ENCODE measurements at places on chromosomes 2 and 18.

DNA sequence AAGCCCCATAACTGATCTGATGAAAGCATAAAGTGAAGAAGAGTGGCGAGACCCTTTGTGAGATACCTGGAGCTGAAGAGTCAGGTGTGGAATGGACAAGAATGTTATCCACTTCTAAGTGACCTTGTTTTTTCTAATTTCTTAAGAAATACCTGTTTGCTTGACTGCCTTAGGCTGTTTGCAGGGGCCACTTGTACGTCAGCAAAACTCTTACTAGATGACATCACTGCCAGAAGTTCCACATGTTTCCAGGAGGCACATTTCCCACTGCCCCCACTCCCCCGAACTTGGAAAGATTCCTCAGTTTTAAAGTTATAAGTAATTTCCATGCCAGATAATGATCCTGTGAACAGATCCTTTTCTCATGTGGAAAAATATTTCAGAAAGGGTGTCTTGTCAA, 8.0 kb downstream of the EPAS1 start:
- no peak for DNase-seq

- no peak for DNase-seq
Measured at GRCh38 chr2:83665894-83666293, 793.2 kb downstream of the SUCLG1 start.

DNA sequence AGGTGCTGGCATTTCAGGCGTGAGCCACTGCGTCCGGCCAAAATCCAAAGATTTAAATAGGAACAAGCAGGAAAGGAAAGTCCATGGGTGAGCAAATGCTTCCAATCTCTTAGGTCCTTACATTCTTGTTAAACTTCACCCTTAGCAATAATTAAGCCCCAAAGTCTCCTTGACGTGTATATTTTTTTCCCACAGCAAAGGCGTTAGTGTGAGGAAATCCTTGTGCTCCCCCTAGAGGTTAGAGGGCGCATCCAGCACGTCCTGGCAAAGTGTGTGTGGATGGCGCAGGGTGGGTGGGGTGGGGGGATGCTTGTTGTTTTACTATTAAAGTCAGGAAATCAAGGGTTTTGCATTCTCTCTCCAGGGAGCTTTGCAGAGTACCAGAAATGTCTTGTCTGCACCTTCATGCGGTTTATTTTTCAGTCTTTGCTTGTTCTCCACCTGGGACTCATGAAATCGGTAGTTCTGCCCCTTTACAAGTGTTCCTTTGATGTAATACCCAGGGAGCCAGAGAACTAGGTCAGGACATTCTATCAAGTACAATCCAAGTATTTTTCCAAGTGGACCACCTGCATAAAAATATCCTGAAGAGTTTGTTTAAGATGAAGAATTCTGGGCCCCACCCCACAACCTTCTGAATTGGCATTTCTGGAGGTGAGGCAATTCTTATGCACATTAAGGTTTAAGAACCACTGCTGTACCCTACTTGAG, 22.2 kb upstream of the ITSN2 start:
- peak; percentile 74 for DNase-seq

- no peak for DNase-seq
Measured at GRCh38 chr2:43572244-43572643, 23.6 kb downstream of the THADA start.

- no peak for DNase-seq
Measured at GRCh38 chr2:43317680-43318079, 91.3 kb upstream of the ZFP36L2 start.

- no peak for DNase-seq
Measured at GRCh38 chr2:80348953-80349352, 44.4 kb upstream of the LRRTM1 start.

DNA sequence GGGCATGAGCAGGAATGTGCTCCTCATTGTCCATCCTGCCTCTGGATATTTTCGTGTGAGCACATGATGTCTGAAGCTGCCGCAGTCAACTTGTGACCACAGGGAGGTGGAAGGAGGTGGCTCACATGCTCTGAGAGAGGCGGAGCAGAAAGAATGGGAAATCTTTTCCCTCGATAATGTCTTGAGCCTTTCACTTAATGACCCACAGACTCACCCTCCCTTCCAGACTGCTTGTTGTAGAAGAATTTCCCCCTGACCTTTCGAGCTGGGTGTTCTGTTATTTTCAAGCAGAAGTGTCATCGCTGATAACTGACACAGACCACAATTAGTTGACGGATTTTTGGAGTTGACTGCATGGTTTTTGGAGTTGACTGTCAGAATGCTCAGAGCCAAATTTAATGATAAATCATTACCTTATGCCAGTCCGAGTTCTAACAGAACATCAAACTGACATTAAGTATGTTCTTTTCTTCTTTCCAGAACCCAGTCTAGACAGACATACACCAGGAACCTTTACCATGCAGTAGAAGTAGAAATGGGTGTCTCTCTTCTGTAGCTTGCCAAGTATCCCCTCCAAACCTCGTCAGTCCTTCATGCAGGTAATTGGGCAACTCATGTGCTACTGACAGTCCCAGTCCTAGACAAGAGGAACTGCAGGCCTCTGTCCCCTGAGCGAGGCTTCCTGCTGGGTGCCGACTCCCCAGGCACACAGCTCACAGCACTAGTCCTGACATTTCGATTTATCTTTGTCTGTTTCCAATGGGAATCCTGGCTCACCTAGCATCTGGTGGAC, 29.4 kb upstream of the RTTN start:
- peak; percentile 76 for DNase-seq

DNA sequence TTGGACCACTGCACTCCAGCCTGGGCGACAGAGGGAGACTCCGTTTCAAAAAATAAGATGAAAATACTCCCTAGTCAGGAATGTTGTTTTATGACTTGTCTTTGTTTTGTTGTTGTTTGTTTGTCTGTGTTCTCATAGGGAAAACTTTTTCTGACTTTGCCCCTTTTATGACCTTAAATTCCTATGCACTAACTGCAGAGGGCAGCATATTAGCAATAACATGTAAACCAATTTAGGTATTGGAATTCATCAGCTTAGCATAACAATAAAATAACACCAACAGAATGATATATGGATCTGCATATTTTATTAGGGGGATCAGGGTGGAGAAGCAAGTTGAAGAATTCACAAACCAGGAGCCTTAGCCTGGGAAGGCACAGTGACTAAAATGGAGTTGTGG, 631.5 kb downstream of the SUCLG1 start:
- no peak for DNase-seq

DNA sequence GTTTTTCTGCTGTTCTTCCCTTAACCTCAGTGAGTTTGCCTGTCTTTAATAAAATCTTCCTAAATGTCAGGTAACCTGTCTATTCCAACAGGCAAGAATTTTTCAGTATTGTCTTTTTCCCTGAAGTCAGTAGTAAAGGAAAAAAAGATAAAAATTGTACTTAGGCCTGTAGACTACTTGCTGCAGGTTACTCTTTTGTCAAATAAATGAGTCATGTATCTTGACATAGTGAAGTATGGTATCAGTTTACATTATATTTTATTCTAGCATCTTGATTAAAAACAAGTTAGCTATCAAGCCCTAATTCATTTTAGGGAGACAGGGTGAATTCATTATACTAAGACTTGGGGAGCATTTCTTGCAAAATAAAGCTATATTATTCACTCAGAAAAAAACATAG, 59.8 kb downstream of the ITGA4 start:
- no peak for DNase-seq

- DNase-seq: peak; percentile 61
Measured at GRCh38 chr2:44553456-44553855, 191.7 kb downstream of the CAMKMT start.

DNA sequence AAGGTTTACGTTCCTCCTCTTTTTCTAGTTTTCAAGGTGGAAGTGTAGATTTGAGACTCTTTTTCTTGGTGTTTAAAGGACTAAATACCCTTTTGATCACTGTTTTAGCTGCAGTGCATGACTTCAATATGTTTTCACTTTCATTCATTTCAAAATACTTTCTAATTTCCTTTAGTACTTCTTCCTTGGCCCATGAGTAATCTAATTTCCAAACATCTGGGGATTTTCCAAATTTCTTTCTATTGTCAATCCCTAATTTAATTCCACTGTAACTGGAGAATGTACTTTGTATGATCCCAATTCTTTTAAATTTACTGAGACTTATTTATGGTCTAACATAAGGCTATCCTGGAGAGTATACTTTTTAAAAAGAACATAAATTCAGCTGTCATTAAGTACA, 3.8 kb upstream of the RHBDD1 start:
- DNase-seq: no peak

- peak; percentile 58 for DNase-seq
Measured at GRCh38 chr2:217162533-217162932, 302.7 kb upstream of the TNP1 start.

DNA sequence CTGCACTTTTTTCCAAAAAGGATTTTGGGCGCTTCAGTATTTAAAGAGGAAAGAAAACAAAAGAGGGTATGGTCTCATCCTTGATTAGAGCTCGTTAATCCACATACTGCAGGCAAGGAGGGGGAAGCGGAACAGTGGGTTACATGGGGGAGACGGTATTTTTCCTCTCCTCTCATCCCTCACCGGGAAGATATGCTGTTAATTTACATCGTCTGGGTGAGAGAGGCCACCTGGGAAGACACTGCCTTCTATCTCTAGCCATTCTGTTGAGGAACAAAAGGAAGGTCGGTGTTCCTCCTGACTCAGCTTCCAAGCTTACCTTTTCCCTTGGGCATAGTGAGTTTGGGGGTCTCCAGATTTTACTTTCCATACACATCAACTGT, 52.3 kb downstream of the IMPA2 start:
- no peak for DNase-seq

DNA sequence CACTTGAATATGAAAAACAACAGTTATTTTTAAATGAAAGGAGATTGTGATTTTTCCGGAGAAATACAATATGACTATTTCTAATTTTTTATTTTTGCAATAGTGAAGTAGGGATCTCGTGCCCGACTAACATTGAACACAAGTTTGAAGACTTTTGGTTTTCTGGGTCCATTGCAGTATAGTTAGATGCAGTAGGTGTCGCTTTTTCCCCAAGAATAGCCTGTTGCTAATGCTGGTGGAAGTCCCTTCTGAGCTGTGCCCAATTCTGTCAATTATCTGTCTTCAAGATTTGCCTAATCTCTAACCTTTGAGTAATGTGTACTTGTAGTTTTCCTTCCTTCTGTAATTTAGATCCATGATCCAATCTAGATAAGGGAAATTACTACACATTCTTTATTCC, 36.5 kb downstream of the SEMA4F start:
- peak; percentile 85 for DNase-seq

DNA sequence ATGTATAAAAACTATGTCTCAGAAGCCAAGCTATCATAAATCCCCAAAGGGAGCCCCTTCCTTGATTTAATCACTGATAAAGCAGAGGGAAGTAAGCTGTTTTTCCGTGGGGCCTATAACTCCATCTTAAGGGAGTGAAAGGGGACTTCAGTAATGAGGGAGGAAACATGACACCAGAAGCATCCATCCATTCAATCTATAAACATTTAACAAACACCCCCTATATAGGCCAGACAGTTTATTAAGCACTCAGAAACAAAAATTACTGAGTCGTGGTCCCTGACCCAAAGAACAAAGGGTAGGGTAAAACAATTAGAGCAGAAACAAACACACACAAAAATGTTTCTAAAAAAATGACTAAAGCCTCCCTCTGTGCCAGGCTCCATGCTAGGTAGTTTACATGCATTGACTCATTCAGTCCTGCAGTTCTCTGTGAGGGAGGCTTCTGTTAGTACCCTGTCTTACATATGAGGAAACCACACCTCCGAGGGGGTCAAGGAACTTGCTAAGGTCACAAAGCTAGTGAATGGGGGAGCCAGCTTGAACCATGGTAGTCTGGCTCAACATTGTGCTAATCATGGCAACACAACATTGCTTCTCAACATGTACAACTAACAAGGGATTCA, 472.1 kb downstream of the CDH2 start:
- DNase-seq: no peak

- no peak for DNase-seq
Measured at GRCh38 chr18:73407506-73407905, 539.7 kb upstream of the NETO1 start.

DNA sequence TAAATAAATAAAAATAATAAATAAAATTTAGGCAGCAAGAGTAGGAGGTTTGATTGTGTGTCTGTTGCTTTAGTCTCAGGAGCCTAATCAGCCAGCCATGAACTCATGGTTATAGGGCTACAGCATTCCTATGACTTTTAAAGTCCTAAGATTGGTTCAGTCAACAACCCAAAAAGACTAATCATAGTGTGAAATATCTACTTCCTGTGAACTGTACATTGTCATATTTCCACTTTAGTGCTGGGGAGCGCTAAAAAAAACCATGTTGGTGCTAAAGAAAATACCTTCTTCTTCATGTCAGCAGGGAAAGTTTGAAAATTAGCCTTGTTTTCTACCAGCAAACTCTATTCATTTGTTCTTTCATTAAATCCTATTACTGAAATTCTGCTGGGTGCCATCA, 521.6 kb downstream of the RNF144A start:
- DNase-seq: no peak
